ENCODE measurements at places on chromosomes 12 and 14. TPM values are rescaled to one million over a fixed set of nuclear protein-coding genes. Genes with fewer than 3 reads are reported as not detected.

Gene SLC24A4
- total RNA-seq = 0.24 TPM

Gene CLEC1A
- 4.1 TPM for total RNA-seq

Gene FKBP11
- total RNA-seq = 6.6 TPM

Gene CLEC1B
- not detected for total RNA-seq

Gene DDX51
- 26.2 TPM for total RNA-seq

Gene SIRT4
- 4.6 TPM for total RNA-seq

Gene SYNE2
- 106 TPM for total RNA-seq

Gene CYP27B1
- total RNA-seq = 0.92 TPM

Gene ACVRL1
- 17.6 TPM for total RNA-seq

Gene CYP46A1
- total RNA-seq = 3.9 TPM
